Effector memory CD4-positive, alpha-beta T cell (primary cell): ENCODE measurements at places on chromosomes 3 and 15.

- no peak for DNase-seq
These were observed 141.8 kb downstream of the FILIP1L start for GRCh38 chr3:99972380-99973104.

DNA sequence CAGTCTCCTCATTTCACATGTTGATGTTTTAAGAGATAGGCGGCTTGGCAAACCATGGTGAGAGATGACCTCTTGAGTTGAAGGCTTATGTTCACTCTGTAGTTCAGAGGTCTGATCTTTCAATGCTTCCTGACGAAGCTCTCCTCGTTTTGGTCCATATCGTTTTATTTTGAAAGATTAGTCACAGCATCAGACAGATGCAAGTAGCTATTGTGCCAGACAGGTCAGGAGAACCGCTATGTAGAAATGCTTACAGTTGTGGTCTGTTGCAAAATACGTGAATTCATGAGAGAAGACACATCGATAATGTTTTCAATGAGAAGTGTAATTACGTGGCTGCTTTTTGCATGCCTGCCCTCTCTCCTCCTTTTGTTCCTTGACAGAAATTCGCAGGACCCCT lies 47.5 kb downstream of the CHL1 start:
- DNase-seq: no peak

GRCh38 chr3:63349583-63350573 lies 71.8 kb downstream of the SYNPR start:
- no peak for DNase-seq

- DNase-seq: no peak
These were observed 249.1 kb downstream of the CTNNB1 start for GRCh38 chr3:41448396-41448795.

DNA sequence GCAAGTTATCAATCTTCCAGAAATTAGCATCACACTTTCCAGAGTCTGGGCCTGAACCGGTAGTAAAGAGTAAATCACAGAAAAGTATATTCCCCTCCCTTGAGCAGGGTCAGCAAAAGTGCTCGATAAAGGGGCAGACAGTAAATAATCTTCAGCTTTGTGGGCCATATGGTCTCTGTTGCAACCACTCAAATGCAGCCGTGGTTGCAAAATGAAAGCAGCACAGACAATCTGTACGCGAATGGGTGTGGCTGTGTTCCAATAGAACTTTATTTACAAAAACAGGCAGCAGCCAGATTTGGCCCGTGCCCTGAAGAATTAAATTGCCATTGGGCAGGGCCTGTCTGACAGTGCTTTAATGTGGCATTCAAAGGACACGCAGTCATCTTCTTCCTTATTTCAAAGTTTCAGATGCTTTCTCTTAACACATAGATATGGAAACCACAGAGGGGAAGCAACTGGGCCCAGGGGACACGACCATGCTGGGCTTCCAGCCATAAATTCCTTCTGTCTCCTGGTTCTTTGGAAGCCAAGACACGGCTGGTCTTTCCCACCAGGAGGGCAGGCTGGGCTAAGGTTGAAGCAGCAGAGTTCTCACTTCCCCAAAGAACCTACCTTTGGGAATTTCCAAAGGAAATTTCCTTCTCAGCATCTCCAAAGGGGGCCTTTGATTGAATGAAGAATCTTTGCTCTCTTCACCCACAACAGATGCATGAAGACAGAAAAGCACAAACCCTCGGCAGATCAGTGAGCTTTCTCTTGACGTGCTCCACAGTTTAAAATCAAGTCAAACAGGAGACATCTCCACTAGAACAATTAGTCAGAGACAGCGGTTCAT lies 489.8 kb upstream of the PROK2 start:
- DNase-seq: no peak

GRCh38 chr15:41560572-41560874 lies 1.5 kb downstream of the TYRO3 start:
- no peak for DNase-seq

GRCh38 chr3:133254151-133254550 lies 145.7 kb upstream of the BFSP2 start:
- no peak for DNase-seq

DNA sequence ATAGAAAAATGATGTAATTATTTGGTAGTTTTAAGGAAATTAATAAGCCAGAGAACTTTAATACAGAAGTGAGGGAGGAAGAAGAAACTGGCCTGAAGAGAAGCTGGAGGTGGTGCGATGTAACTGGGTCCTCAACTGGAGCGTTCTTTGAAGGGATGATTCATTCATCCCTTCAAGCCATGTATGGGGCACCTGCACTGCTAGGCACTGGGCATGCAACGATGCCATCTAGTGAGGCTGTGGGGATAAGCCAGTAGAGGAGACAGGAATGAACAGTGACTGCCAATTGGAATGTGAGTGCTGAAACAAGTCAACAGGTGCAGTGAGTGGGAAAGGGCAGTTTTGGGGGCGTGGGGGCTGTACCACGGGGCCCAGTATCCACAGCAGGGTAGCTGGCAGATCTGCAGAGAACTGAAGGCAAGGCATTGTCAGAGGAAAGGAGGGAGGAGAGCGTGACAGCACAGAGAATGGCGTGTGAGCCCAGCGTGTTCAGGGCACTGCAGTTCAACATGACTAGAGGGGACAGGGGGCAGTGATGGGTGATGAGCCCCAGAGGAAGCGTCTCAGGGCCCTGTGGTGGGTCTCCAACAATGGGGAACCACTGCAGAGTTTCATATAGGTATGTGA lies 3.8 kb upstream of the KIF23 start:
- DNase-seq: no peak

GRCh38 chr3:197371591-197372046 lies 73.2 kb upstream of the DLG1 start:
- no peak for DNase-seq

DNA sequence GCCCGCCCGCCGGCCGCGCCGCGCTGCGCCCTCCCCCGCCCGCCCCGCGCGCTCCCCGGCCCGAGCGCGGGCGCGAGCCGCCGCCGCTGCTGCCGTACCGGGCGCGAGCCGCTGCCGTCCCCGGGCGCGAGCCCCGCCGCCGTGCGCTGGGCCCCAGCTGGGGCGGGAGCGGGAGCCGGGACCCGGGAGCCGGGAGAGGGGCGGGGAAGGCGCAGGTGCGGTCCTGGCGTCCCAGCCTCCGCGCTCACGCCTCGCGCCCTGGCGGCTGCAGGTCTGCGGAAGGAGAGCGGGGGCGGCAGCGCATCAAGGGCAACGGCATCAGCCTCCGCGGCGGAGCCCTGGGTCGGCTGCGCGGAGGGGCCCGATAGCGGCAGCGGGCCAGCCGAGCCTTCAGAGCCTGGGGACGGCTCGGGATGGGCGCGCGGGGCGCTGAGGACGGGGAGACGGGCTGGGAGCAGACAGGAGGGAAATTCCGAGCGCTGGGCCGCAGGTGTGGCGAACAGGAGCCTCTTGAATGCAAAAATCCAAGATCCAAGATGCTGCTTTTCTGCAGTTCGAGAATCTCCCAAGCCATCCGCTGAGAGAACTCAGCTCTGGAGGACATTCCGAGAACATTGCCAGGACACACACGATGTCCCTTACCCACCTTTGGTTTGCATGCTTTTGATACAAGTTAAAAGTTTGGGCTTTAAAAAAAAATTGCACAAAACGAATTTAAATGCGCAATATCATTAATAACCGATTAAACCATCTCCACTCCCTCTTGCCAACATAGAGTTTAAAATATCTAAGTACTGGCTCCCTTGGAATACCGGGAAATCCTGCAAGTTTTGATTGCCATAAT lies 251.1 kb downstream of the TJP1 start:
- DNase-seq: no peak

- no peak for DNase-seq
These were observed 52.3 kb upstream of the CHRNA7 start for GRCh38 chr15:31977812-31978661.

DNA sequence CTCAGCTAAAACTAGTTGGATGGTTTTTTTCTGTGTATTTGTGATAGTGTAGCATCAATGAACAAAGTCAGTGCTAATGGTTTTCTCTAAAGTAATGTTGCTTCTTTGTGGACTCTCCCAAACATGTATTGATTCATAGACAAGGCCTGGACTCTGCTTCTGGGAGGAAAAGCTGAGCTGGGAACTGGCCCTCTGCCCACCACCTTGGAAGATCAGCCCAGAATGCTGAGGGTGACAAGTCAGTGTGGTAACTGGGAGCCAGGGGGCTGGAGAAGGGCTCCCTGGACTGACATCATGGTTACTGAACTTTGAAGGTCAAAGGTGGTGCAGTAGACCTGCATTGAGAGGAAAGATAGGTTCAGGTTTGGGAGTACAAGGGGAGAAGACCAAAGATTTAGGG lies 3.0 kb downstream of the ARHGAP31 start:
- DNase-seq: no peak

- no peak for DNase-seq
These were observed 16.7 kb upstream of the SOX2 start for GRCh38 chr3:181694805-181695660.

DNA sequence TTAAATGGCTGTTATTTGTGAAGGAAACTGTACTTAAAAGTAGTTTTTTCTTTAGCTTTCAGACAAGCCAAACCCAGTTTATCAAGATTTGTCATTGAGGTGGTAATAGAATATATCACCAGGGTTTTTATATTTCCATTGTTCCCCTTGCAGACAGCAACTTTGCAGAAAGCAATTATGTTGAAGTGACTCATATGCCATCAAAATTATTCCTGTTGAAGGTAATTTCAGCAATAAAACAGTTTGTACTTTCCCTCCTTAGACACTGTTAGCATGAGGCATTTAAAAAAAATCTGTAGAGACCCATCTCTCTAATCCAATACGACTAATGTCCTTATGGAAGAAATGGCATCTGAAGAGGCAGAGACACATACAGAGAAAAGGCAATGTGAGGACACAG lies 219.0 kb downstream of the NFKBIZ start:
- no peak for DNase-seq

- no peak for DNase-seq
These were observed 98.5 kb downstream of the MTHFS start for GRCh38 chr15:79798311-79798710.

GRCh38 chr3:170144437-170144843 lies 37.1 kb downstream of the PHC3 start:
- DNase-seq: no peak

DNA sequence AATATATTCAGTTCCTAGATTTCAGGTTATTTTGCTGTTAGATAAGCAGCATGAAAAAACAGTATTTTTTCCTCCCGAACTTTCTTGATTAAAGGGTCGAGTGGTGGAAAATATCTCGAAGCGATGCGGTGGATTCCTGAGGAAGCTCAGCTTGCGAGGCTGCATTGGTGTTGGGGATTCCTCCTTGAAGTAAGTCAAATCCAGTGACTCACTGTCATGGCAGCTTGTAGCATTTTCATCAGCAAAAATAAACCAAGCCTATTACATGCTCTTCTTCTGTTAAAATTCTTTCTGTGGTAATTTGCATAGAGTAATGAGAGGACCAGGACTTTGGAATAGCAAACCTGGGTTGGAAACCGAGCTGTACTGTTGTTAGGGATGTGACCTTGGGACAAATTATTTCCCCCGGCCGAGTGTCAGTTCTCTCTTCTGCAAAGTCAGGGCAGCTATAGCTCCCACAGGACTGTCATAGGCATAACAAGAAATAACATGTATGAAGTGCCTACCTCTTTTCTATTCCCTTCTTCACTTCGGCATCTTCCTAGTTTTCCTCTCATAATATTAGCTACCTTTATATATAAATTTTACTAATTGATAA lies 75.6 kb downstream of the UBP1 start:
- DNase-seq: no peak

DNA sequence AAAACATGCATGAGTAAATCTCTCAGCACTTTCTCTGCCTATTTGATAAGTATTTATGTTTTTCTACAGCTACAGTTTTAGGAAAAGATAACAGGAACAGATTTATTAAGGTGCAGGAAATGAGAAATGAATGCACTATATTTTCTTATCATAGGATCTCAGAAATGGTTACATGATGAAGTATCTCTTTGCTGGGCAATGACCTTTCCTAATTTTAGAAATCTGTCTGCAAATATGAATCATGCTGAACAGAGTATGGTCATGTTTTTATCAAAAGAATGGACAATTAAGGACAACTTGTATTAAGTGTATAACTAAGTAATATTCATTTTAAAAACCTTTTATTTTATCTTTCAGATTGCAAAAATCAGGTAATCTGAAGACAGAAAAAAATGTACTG lies 53.8 kb upstream of the SPPL2A start:
- DNase-seq: no peak

DNA sequence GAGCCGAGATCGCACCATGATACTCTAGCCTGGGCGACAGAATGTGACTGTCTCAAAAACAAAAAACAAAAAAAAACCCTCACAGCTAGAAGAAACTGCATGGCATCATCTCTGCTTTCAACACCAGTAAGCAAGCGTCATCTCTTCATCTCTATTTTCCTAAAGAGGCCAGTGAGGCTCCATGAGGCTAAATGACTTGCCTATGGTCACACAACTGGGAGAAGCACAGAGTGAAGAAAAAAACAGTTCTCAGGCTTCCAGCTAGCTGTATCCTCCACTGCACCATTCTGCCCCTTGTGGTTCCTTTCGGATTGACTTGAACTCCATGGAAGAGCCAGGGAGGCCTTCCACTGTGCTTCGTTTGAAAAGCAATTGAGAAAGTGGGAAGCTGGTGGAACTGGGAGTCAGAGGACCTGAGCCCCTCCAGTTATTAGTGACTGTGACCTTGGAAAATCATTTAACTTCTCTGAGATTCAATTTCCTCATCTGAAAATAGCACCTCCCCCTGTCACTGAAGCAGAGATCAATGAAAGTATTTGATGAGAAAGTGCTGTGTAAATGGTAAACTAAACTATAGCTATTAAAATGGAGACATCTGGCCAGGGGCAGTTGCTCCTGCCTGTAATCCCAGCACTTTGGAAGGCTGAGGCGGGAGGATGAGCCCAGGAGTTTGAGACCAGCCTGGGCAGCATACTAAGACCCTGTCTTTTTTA lies 32.1 kb upstream of the DENND4A start:
- DNase-seq: no peak

DNA sequence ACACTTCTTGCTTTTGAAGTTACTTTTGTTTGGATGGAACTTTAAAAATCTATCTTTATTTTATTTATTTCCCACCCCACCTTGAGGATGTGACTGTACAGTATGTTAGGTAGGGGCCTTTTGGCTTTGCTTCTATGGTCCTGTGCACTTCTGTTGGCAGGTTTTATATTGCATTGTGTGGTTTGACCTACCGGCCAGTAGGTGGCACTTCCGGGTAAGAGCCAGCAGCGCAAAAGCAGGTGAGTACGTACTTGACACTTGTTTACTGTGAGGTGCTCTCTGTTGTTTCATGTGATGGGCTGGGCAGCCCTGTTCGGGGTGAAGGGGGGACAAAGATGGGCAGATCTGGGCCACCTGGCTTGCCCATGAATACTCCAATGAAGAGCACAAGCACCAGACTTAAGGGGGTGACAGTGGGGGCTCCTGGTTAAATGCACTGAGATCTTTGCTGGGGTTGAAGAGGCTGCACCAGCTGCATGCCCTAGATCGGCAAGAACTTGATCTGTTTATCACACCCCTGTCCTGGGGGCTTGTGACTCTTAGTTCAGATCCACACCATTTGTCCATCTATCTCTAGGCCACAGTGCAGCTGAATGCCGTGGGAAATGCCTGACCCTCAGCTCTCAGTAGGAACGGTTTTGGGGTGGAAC lies 131.6 kb downstream of the NLGN1 start:
- no peak for DNase-seq
